Fibroblast of skin of abdomen (primary cell): ENCODE measurements at places on chromosomes 11 and 22.

- DNase-seq: no peak
Observed at GRCh38 chr11:72793076-72793424, 797 bp downstream of the STARD10 start.

- DNase-seq: no peak
Observed at GRCh38 chr11:129063118-129063517, 120.4 kb upstream of the TP53AIP1 start.

DNA sequence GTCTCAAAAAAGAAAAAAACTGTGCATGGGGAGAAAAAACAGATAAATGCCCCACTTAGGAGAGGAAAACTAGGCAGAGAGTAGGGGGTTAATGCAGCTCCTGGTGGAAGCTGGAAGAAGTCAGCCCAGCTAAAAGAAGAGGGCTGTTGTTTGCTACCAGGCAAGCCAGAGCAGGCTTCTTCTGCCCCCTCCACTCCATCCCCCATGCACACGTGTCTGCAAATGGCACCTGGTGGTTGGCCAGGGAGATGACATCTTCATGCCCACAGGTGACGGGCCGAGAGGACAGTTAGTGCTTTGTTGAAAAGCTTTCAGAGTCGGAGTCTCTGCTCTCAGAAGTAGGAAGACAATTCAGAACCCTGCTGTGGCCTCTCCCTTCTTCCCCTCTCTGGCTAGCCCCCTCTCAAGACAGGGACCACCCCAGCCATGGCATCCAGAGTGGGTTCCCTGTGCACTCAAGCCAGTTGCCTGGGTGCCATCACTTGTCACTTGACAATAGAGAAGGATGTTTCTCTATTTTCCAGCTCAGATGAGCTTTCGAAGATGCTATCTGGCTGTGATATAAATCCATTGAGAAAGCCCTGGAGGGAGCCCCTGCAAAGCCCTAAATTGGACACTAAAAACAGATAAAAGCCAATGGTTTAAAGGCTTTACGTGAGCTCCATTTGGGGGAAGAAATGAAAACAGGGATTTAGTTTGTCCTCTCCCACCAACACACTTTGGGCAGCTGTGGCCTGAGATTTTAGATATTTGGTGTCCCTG lies 142.0 kb downstream of the TRIM29 start:
- no peak for DNase-seq

DNA sequence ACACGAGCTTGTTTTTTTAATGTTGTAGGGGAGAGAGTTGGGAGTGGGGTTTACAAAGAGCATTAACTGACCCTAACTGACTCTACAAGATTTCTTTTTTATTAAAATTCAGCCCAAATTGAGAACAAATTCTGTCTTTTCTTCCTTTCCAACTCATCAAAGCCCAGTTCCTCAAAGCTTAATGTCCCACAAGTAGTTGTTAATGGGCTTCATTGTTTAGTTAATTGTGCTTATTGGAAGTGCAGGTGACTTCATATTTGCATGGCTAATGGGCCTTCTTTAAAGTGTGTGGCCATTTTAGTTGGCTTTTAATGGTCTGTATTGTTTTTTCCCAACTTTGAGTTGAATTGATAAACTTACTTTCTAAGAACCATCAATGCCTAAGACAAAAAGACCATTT lies 39.8 kb downstream of the MPPED2 start:
- no peak for DNase-seq

DNA sequence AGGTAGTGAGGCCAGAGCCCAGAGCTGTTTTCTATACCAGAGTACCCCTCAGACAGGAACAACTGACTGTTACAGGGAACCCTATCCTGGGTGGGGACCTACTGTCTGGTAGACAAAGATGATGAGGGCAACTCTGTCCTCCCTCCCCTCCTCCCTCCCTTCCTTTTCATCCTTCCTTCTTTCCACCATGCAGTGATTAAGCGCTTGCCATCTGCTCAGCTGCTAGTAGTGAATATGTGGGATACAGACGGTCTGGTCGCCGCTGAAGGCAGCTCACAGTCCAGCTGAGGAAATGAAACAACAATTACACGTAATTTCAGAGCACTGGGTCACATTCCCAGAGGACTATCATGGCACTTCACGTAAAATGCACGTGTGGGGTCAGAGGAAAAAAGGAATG lies 597.1 kb downstream of the BUD13 start:
- DNase-seq: no peak

- DNase-seq: no peak
Observed at GRCh38 chr11:35079611-35080010, 59.4 kb upstream of the CD44 start.

DNA sequence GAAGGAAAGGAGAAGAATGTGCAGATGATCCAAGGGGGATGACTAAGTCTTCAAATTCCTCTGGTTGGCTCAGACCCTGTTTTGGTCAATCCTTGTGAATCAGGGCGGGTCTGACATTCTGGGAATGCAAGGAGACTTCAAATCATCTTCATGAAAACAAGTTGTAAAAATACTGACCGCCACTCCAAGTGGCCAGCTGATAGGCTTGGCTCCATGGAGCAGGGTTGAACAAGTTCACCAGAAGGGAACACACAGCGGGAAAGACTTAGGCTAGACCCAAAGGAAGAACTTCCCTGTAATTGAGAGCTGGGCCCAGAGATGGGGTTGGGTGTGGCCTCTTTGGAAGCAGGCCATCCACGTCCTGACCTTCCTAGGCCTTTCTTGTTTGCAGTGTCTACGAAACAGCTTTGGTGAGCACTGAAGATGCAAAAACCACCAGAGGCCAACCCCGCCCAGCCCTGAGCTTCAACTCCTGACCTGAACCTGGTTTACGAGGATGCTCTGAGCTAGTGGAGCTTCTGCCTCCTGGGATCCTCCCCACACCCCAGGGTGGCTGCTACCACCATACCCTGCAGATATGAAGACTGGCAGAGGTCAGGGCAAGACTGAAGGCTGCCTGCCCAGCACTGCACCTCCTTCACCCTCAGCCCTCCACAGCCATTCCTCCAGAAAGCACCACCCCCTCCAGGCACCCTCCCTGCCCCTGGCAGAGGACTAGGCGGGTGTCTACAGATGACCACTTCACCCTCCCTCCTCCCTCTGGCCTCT lies 26.1 kb downstream of the GDPD5 start:
- DNase-seq: peak; percentile 94

- DNase-seq: no peak
Observed at GRCh38 chr11:70402016-70402415, 3.7 kb downstream of the CTTN start.

DNA sequence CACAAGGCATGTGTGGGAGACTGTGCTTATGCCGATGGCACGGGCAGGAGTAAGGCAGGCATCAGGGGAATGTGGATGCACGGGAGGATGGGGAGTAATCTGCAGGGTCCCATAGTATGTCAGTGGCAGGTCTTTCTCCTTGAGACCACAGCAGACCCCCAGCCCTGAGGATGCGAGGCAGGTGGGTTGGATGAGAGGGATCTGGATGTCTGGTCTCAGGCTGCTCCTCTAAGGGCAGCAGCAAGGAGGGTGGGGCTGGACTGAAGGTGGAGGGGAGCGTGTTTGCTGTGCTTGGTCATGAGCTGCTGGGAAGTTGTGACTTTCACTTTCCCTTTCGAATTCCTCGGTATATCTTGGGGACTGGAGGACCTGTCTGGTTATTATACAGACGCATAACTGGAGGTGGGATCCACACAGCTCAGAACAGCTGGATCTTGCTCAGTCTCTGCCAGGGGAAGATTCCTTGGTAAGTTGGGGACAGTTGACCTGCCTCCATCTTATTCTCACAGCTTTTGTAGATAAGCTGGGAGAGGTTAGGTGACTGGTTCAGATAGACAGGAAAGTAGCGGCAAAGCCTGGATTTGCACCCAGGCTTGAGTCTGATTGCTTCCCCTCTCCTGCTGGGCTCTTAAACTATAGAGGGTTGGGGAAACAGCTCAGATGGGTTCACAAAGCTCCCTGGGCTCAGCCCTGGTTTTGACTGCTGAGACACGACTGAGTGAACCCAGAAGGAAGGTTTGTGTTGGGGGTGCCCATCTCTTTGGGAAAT lies at the start of gene APOL1:
TSS of gene APOL1 (plus strand) at position 380 of the 769 bp plus-strand sequence. CDS start 1,823 bp downstream, outside the sequence.
- DNase-seq: no peak

DNA sequence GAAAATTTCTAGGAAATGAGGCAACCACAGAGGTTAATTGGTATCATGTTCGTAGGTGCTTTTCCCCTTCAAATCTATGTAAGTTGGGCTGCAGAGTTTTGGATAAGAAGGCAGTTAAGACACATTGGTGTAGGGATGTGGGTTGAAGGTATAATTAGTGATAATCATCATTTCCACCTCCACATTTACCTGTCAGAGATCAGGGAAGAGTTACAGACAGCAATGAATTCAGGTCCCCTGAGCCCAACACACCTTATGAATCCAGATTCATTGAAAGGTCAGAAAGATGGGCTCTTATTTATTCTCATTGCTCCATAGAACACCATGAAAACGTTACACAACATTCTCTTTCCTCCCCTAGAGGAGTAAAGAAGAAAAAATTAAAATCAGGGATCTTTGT lies 308.7 kb downstream of the C11orf87 start:
- no peak for DNase-seq

DNA sequence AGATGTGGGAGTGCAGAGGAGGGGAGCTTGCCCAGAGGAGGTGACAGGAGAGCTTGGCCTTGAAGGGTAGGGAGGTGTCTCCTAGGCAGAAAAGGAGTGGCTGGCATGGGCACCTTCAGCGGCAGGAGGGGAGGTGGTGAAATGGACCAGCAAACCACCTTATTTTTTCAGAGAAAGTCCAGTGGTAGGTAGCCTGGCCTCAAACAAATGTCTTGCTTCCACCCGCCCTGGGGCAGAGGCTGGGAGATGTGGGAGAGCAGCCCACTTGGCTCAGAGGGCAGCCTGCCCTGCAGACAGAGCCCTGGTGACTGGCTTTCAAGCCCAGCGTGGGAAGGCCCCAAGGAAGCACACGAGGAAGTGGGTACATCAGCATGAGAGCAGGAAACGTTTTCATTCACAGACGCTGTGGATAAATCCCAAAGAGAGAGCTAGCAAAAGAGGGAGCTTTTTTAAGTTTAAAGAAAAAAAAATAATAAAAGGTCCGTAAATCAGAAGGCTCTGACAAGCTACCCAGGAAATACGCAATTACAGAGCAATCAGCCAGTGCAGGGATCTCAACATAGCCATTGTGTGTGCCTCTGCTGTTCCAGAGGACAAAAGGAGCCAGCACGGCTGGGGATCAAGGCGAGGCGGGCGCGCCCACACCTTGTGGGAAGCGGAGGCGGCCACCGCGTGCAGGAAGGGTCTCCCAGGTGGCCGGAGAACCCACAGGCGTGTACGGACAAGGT lies 238.7 kb upstream of the PLET1 start:
- no peak for DNase-seq

DNA sequence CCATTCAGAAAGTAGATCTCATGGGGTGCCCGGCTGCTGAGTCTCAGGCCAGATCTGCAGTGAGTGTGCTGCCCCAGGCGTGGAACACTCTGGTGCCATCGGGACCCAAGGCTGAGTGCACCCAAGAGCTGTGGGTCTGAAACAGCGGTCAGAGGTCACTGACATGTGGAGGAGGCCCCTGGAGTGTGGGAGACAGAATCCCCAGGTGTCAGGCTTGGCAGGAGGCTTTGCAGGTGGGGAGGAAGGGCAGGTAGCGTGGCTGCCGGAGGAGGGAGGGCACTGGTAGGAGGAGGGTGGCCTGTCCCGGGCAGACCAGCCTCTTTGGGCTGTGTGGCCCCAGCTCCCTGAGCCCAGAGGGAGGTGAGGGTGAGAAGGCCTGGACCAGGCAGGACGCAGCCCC lies 31.7 kb upstream of the KRTAP5-6 start:
- DNase-seq: no peak

DNA sequence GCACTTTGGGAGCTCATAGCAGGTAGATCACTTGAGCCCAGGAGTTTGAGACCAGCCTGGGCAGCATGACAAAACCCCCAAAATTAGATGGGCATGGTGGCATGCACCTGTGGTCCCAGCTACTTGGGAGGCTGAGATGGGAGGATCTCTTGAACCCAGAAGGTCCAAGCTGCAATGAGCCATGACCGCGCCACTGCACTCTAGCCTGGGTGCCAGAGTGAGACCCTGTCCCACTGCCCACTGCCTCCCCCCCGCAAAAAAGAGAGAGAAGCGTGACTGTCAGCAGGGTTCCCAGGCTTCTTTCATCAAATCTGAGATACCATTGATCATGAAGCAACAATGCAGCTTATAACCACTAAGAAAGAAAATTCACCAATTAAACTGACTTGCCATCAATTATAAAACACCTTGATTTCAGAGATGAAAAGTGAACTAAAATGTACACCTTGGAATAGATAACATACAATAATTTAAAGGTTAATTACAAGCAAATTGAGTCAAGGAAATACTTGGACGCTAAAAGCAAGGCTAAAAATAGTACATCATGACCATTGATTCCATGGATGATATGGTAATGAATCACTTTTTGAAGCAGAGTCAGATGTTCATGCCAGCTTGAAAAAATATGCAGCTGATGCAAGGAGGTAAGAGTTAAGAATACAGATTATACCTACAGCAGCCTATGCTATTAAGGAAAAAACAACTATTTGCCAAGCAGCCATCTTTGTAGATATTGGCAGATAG lies 90.8 kb upstream of the ALKBH3 start:
- peak; percentile 75 for DNase-seq

DNA sequence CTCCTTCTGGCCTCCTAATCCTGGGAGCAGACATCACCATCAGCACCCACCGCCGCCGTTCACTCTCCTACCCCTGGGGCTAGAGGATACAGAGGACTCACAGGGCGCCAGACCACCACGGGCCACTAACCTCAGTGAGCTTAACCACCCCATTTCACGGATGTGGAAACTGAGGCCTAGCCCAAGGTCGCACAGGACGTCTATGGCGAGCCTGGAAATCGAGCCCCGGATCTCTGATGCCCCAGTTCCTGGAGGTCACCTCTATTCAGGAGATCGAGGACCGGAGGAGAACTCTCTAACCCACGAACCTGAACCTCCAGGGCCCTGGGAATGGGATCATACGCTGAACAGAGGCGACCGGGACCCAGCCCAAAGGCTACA lies 349 bp downstream of the TIMM10 start:
- DNase-seq: no peak

GRCh38 chr22:27624705-27625104 lies 176.9 kb downstream of the MN1 start:
- peak; percentile 46 for DNase-seq

DNA sequence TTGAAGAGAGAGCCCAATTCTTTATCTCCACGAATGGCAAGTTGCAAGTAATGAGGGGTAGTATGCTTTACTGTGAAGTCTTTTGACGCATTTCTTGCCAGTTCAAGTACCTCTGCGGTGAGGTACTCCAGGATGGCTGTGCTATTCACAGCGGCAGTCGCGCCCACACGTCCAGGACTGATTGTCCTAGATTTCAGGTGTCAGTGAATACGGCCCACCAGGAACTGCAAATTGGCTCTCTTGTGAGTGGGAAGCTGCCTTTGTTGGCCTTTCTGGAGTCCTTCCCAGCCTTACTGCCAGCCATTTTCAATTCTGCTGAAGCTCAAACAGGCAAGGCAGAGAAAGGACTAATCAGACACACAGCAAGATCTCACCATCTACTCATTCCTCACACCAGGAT lies 8.5 kb downstream of the PPFIA1 start:
- no peak for DNase-seq

DNA sequence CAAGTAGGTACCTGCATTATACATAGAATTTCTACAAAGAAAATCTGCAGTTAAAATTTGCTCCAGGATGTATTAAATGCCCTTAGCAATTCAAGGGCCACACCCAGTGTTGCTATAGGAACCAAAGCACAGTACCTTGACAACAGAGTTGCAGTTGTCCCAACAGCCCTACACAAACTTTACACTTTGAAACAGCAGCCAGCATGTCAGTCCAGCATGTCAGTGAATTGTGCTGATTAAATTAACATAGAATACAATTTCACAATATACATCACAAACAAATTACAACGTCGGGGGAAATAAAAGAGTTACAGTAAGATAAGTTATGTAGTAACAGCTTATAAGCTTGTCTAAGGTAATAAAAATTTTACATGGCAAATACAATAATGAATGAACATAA lies 389.2 kb downstream of the SOX6 start:
- DNase-seq: no peak

- no peak for DNase-seq
Observed at GRCh38 chr11:72817966-72818365, 3.8 kb downstream of the ATG16L2 start.
